ENCODE measurements at places on chromosomes 16 and 17. TPM values are rescaled to one million over a fixed set of nuclear protein-coding genes. Genes with fewer than 3 reads are reported as not detected.

Gene ZFHX3
- 21.8 TPM for total RNA-seq

Gene KRTAP17-1
- total RNA-seq: not detected

Gene ZPBP2
- total RNA-seq: not detected

Gene MSRB1
- 23.4 TPM for total RNA-seq

- no peak for DNase-seq
- no peak overlapping the region for H3K27ac ChIP-seq
- H3K36me3 ChIP-seq: no peaks in the 10 kb centered on the region
- H3K4me1 ChIP-seq: no peaks in the 10 kb centered on the region
- no peak overlapping the region for H3K4me3 ChIP-seq
Observed at GRCh38 chr17:41559548-41559947, 12.3 kb downstream of the KRT9 start.

- no peaks in the 10 kb centered on the region for H3K4me1 ChIP-seq
- no peak overlapping the region for H3K4me3 ChIP-seq
- H3K36me3 ChIP-seq: peaks cover 15% of the 10 kb centered on the region
Observed at GRCh38 chr17:44807817-44808155, 22.3 kb downstream of the GJC1 start.

DNA sequence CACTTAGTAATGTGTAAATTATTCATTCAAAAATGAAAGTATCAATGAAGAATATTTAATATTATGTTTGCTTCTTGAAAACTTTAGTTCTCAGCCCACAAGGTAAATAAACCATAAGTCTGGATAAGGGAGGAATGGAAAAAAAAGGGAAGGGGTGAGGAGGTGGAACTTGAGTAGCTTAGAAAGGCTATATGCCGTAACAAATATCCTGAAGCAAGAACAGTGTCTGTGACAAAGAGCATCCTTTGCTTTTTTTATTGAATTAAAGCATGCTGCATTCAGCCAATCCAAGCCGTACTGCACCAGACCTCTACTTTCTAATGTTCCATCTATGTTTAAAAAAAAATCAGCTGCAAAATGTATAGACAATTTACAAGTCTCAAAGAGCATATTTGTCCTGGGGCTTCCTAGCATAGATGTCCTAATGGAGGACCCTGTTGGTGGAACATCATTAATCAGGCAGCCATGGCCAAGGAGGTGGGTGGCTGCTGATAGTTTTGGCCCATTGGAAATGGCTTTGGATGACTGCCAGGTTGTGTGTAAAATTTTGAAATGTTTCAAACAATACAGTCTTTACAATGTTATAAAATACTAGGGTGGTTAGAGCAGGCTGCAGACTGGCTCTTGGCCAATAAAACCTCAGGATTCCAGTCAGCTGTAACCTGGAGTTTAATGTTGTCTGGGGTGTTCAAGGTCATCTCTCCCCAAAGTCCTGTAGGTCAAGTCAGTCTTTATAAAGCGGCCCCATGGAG lies 895.8 kb upstream of the SOX9 start:
- no peak overlapping the region for H3K4me3 ChIP-seq
- no peak overlapping the region for H3K27ac ChIP-seq
- H3K4me1 ChIP-seq: no peaks in the 10 kb centered on the region

GRCh38 chr16:11717811-11718210 lies 24.8 kb downstream of the TXNDC11 start:
- H3K4me1 ChIP-seq: peaks cover 5% of the 10 kb centered on the region
- H3K27me3 ChIP-seq: no peaks in the 10 kb centered on the region
- DNase-seq: no peak
- H3K36me3 ChIP-seq: peaks cover 19% of the 10 kb centered on the region
- H3K4me3 ChIP-seq: no peak overlapping the region
- no peak overlapping the region for H3K27ac ChIP-seq

GRCh38 chr17:66025551-66025950 lies 166.4 kb downstream of the CEP112 start:
- H3K36me3 ChIP-seq: peaks cover 6% of the 10 kb centered on the region
- H3K27ac ChIP-seq: no peak overlapping the region
- no peak for DNase-seq
- no peaks in the 10 kb centered on the region for H3K4me1 ChIP-seq
- H3K27me3 ChIP-seq: no peaks in the 10 kb centered on the region

DNA sequence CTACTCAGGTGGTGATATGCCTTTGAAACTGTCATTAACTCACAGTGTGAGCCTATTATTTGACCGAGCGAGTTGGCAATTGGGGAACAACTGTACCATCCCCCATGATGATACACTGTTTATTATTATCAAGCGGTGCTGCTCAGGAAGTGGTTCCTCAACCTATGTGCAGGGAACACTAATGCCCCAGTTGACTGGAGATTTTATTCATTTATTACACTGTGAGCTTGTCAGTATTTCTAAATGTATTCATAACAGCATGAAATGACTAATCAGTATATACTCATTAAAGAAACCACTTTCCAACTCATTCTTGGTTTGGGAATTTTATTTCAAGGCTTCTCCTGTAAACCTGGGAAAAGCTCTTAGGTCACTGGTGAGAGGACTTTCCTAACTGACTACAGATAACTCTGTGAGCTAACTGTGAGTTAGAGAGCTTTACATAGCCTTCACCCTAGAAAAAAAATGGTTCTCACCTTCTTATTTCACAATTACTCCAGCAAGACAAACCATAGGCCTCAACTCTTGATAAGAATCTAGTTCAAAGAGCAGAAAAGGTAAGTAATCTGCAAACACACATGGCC lies 42.4 kb downstream of the NXPH3 start:
- no peak overlapping the region for H3K4me3 ChIP-seq
- H3K4me1 ChIP-seq: peaks cover 11% of the 10 kb centered on the region
- no peaks in the 10 kb centered on the region for H3K27me3 ChIP-seq

GRCh38 chr17:15123593-15124263 lies 141.4 kb downstream of the PMP22 start:
- no peaks in the 10 kb centered on the region for H3K4me1 ChIP-seq
- no peak overlapping the region for H3K27ac ChIP-seq
- H3K36me3 ChIP-seq: no peaks in the 10 kb centered on the region

GRCh38 chr17:6716736-6717135 lies 3.6 kb upstream of the SLC13A5 start:
- H3K27me3 ChIP-seq: peaks cover 56% of the 10 kb centered on the region
- no peak overlapping the region for H3K27ac ChIP-seq
- H3K4me3 ChIP-seq: no peak overlapping the region
- H3K36me3 ChIP-seq: no peaks in the 10 kb centered on the region
- no peaks in the 10 kb centered on the region for H3K4me1 ChIP-seq
- DNase-seq: no peak

DNA sequence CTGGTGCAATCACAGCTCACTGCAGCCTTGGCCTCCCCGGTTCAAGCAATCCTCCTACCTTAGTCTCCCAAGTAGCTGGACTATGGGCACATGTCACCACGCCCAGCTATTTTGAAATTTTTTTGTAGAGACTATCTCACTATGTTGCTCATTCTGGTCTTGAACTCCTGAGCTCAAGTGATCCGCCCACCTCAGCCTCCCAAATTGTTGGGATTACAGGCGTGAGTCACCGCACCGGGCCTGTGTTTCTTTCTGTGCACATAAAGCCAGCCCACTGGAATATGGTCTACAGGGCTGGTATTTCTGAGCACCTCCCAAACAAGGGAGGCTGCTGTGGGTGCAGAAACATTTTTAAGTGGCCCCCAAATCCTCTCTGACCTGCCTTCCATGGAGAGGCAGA lies 8.4 kb downstream of the TMEM95 start:
- H3K4me1 ChIP-seq: no peaks in the 10 kb centered on the region
- no peaks in the 10 kb centered on the region for H3K36me3 ChIP-seq
- no peak for DNase-seq

- no peak overlapping the region for H3K27ac ChIP-seq
- no peaks in the 10 kb centered on the region for H3K27me3 ChIP-seq
- no peaks in the 10 kb centered on the region for H3K4me1 ChIP-seq
- H3K36me3 ChIP-seq: no peaks in the 10 kb centered on the region
- no peak overlapping the region for H3K4me3 ChIP-seq
Observed at GRCh38 chr17:42247734-42248133, 28.5 kb downstream of the STAT5B start.

DNA sequence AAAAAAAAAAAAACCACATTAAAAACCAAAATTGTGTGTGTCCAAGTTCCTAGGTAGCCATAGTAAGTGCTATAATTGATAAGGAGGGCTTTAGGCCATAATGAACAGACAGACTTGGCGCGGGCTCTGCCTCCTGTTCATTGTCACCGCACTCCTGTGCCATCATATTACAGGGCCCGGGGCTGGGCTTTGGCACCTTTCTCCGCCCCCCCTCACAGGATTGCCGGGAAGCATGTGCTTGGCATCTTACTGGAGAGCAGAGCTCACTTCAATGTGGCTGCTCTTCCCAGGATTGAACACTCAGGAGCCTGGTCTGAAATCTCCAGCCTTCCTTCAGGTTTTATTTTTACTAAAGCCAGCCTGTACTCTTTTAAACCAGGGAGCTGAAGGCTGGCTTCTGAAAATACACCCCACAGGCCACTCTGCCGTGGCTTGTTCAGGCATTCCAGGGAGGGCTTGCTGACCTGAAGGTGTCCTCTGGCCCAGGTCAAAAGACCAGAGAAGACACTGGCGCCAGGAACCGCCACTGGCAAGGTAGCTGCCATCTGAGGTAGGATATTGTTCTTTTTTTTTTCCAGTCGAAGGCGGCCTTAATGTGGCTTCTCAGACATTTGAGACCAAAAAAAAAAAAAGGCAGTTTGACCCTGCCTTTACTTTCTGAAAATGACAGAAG lies 39.3 kb downstream of the DHRS7B start:
- no peak overlapping the region for H3K27ac ChIP-seq
- H3K36me3 ChIP-seq: no peaks in the 10 kb centered on the region
- no peaks in the 10 kb centered on the region for H3K27me3 ChIP-seq
- DNase-seq: no peak
- no peaks in the 10 kb centered on the region for H3K4me1 ChIP-seq

DNA sequence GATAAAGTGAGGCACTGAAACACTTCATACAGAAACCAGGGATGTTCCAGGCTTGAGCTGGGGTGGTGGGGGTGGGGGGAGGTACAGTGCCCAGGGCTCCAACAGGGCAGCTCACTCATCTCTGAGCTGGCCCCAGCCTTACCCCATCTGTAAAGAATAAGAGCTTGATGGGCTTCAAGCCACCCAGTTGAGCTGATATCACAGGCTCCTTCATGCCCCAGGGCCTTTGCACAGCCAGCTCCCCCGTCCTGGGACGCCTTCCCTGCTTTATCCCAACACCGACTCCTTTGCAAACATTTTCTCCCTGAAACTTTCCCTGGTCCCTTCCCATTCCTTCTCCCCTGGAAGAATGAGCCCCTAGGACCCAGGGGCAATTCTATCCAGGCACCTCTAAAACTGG lies 261.7 kb downstream of the PARN start:
- no peak overlapping the region for H3K4me3 ChIP-seq
- H3K36me3 ChIP-seq: no peaks in the 10 kb centered on the region
- no peaks in the 10 kb centered on the region for H3K27me3 ChIP-seq
- no peak for DNase-seq
- no peaks in the 10 kb centered on the region for H3K4me1 ChIP-seq

GRCh38 chr17:67390646-67391361 lies 13.7 kb downstream of the PITPNC1 start:
- no peak overlapping the region for H3K27ac ChIP-seq
- peak; percentile 38 for DNase-seq
- no peaks in the 10 kb centered on the region for H3K27me3 ChIP-seq
- H3K4me1 ChIP-seq: peaks cover 12% of the 10 kb centered on the region
- H3K36me3 ChIP-seq: no peaks in the 10 kb centered on the region

DNA sequence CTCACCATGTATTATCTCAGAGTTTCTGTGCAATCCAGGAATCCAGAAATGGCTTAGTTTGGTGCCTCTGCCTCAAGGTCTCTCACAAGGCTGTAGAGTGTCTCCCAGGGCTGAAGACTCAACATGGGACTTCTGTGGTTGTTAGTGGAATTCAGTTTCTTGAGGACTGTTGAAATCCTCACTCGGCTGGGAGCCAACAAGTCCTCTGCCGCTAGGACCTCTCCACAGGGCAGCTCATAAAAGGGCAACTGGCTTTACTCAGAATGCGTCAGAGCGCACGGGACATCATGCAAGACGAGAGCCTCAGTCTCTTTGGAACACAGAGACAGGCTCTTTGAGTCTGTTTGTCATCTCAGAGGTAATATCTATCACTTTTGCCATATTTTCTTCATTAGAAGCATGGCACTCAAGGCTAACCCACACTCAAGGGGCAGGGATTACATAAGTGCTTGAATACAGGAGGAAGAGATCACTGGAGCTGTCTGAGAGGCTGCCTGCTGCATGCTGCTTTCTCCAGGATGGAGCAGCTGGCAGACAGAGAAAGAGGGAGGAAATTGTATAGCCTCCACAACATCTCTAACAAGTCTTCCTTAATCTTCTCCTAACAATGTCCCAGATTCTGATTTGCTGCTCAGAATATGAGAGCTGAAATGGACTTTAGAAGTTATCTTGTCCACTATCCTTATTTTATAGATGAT lies 97.5 kb upstream of the ASIC2 start:
- no peak overlapping the region for H3K27ac ChIP-seq
- DNase-seq: peak; percentile 25
- H3K36me3 ChIP-seq: no peaks in the 10 kb centered on the region
- H3K4me1 ChIP-seq: no peaks in the 10 kb centered on the region
- H3K4me3 ChIP-seq: no peak overlapping the region

DNA sequence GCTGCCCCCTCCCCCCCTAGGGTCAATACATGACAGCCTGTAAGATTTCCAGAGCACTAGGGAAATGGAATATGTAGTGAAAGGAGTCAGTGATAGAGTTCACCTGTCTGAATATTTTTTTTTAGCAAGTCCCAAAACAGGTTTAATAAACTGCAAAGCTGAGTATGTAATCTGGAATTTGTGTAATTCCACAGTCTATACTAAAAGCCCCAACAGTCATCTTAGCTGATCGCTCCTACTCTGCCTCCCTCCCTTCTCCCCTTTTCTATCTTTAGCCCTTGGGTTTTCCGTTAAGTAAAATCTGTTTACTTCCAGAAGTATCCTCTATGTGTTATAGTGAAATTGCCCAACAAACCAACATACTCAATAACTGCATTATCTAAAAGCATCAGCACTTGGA lies 3.5 kb downstream of the CDH13 start:
- no peak overlapping the region for H3K27ac ChIP-seq
- no peaks in the 10 kb centered on the region for H3K4me1 ChIP-seq
- H3K4me3 ChIP-seq: no peak overlapping the region
- no peak for DNase-seq

DNA sequence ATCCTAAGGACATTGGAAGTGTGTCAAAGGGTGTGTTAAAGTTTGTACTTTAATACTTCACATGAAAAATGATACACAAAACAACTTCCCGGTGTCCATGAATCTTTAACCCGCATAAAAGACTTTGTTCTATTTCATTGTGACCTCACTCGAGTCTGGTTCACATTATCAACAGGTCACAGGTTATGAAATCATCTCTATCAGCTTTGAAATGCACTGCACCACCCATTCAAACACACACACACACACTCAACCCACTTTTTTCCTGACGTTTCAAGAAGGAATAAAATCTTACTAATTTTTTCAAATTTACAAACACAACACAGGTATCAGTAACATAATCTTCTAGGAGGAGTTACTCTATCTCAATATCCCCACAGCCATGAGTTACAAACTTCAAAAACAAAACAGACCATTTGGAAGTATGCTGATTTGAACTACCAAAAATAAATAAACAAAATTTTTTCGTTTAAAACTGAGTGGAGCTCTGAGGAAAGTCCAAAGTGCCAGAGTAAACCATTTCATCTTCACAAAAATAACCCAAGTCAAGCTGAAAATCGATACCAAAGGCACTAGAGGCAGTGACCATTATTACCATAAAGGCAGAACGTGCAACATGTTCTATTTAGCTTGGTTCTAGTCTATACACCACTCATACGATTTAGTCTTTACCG lies 2.7 kb downstream of the ACOX1 start:
- H3K27me3 ChIP-seq: no peaks in the 10 kb centered on the region
- H3K4me1 ChIP-seq: peaks cover 6% of the 10 kb centered on the region
- H3K36me3 ChIP-seq: peaks cover 3% of the 10 kb centered on the region

Data from A673 (cell line).